ENCODE measurements at places on chromosomes 1 and 21.
A peak's percentile ranks its signal among the peaks of the same experiment; 100 is the strongest.

- DNase-seq = no peak
These were observed 96.0 kb upstream of the USP24 start for GRCh38 chr1:55311057-55311641.

DNA sequence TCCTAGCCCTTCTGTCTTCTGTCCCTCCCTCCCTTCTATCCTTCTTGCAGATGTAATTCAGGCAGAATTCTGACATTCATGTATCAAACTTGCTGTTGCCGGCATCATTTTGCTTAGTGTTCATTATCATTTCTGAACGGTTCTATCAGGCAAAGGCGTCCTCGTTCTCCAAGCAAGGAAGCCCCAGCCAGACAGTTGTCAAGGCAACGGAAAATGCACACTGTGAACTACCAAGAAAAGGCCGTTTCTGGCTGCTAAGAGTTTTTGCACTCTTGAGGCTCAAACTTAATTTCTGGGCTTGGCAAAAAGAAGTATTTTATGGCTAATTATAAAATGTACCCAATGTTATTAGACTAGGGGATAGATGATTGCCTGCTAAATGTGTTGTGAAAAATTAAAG is 164.7 kb upstream of the KCNJ15 start:
- no peak for DNase-seq

DNA sequence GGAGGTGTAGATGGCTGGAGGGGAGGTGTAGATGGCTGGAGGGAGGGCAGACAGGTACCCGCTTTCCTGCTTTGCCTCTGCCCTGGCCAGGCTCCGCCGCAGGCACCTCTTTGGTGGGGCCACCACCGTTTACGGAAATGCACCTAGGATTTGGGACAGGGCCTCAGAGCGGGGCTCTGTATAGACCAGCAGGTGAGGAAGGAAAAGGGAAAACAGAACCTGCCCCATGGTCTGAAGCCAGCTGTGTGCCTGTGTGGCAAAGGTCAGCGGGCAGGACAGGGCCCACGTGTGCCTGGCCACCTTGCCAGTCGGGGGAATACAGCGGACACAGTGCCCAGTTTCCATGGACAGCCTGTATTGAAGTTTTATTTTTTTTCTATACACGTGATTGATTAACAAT is 12.1 kb upstream of the PTTG1IP start:
- no peak for DNase-seq

DNA sequence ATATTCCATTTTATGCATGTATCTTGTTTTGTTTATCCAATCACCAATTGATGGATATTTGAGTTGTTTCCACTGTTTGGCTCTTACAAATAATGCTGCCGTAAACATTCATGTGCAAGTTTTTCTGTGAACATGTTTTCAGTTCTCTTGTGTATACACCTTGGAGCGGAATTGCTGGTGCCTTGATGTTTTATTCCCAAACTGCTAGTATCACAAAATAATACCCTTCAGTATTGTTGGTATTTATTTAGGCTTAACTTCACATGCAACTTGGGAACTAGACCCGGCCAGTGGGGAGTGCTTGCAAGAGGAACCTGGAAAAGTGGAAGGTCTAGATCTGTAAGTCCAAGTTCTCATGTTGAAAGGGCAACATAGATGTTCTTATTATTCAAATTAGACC is 115.9 kb downstream of the CRYAA start:
- no peak for DNase-seq

- no peak for DNase-seq
These were observed 4.0 kb upstream of the GBP5 start for GRCh38 chr1:89276690-89277089.

DNA sequence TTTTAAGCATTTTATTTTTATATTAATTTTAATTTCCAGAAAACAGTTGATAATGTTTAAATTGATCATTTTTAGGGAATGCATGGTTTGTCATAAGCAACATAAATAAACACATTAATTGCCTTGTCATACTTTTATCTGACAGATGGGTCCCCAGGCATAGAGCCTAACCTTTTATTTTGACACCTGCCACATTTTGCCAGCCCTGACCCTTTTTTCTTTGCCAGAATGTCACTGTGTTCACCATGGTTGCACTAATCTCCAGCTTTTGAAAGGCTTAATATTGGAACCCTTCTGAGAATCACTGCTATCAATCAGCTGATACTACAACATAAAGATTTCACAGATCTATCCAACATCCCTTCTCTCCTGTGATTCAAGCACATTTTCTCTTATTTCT is 56.0 kb upstream of the DPYD start:
- DNase-seq = no peak

- no peak for DNase-seq
These were observed 53.2 kb upstream of the RAB3GAP2 start for GRCh38 chr1:220325306-220325995.

DNA sequence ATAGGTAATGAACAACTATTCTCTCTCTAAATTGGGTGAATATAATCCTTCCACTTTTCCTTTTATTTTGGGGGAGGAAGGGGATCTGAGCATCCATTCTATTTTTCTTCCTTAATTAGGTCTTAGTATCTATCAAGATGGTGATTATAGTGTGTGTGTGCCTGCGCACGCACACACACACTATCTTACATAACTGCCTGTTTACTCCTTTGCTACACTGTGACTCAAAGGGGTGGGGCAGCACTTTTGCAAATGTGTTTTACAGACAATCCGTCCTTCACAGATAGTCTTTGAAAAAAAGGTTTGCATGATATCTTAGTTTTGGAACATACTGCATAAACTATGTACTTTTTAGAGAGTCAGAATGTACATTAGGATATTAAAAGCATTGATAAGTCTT is 191.5 kb downstream of the SDCCAG8 start:
- no peak for DNase-seq

GRCh38 chr21:14541841-14542490 is 4.1 kb downstream of the SAMSN1 start:
- DNase-seq = no peak

DNA sequence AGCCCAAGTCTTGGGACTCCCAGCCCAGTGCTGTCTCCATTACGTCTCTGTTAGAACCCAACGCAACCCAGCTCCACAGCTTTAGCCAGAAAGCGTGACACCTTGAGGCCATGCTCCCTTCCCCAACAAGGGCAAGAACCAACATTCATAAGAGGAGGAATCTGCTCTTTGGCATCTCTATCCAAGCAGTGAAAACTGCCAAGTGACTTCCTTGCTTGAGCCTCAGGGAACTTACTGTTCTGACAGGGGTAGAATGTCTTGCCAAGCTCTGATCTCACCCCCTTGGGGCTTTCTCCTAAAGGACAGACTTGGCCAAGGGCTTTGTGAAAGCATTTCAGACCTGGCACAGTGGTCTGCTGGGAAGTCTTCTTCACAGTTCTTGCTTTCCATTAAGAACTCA is 56.6 kb downstream of the SYT6 start:
- no peak for DNase-seq

GRCh38 chr1:225250432-225250831 is 177.4 kb downstream of the LBR start:
- no peak for DNase-seq

DNA sequence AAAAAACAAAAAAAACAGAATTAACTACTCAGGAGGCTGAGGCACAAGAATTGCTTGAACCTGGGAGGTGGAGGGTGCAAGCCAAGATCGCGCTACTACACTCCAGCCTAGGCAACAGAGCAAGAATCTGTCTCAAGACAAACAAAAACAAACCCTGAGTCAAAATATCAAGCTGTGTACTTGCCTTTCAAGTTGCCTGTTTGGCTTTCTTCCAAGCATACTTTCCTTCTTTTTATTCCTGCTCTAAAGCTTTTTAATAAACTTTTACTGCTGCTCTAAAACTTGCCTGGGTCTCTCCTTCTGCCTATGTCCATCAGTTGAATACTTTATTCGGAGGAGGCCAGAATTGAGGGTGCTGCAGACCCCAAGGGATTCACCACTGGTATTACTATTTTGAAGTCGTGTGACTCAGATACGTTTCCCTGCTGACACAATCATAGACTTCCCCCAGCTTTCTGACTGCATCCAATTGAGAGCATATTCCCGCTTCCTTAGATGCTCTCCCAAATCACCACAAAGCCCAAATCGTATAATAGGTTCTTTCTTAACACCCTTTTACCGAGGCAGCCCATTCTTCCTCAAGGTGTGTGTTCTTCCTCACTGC is 3.5 kb upstream of the ACBD6 start:
- no peak for DNase-seq

DNA sequence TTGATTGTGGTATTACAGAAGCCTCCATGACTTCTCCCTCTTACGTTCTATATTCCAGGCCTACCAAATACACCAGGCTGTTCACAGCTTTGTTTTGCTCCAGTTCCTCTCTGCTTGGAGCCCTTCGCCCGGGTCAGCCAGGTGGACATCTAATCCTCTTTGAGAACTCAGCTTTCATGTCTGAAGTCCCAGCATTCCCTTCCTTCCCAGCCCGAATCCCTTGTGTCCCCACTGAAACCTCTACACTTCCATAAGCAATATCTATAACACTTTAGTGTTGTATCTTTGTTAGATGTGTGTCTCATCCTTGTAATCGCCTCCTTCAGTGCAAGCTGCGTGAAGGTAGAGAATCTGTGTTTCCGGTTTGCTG is 1.9 kb downstream of the RNF11 start:
- DNase-seq = no peak

GRCh38 chr1:114032271-114033215 is 53.3 kb downstream of the OLFML3 start:
- DNase-seq = no peak

GRCh38 chr1:65512967-65513780 is 92.7 kb downstream of the LEPR start:
- DNase-seq = no peak

GRCh38 chr1:1954015-1954414 is 34.9 kb upstream of the TMEM52 start:
- no peak for DNase-seq

GRCh38 chr1:224542783-224543440 is 73.2 kb upstream of the CNIH3 start:
- no peak for DNase-seq

DNA sequence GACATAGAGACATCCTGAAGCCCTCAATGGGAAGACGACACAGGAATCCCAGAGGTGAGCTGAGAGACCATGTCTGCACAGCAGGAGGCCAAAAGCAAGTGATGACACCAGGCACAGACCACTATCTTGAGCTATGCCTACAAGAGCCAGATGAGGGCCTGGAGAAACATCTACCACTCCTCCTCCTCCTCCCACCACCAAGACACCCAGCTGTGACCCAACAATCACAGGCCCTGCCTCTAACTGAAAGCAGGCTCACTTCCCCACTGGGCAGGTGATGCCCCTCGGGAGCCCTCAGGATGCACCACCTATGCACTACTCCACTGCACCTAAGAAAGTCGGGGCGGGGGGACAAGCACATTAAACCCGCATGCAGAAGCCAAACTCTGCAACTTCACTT is 16.5 kb downstream of the TADA1 start:
- DNase-seq = no peak

DNA sequence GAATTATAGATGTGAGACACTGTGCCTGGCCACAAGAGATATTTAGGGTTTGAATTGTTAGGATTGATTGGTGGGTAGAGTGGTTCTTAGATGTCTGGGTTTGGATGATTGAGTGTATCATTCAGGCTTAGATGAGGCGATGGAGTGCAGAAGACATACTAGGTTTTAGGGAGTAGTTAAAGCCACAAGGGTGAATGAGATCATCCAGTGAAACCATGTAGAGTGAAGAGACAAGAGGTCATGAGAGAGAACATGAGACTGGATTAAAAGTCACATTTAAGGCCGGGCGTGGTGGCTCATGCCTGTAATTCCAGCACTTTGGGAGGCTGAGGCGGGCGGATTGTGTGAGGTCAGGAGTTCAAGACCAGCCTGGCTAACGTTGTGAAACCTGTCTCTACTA is 37.2 kb downstream of the ZFYVE9 start:
- DNase-seq = no peak

DNA sequence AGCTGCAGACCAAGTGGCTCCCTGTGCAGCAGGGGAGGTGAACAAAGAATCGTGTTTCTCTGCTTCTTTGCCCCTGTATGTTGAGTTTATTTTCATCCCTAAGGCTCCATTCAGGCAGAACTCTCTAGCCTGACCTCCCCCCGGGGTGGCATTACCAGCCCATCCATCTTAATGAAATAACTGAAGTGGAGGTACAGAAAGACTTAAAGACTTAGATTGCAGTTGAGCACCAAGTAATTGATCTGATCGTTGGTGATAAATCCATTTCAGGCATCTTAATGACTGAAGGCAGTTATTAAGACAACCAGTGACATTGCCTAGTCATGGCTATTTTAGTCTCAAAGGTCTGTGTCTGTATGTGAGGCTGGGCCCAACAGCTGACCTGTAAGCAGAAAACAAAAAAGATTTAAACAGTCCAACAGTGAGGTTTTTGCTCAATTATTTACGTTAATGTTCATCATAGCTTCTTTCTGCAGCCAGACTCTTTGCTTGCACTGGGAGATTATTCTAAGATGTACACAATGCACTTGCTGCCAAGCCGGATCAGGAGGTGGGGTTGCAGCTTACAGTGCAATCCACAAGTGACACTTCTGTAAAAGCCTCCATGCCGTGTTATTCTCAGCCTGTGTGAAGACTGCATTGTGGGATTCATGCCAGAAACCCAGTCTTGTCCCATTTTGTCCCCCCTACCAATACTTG is 363.0 kb upstream of the DUSP10 start:
- DNase-seq = no peak

DNA sequence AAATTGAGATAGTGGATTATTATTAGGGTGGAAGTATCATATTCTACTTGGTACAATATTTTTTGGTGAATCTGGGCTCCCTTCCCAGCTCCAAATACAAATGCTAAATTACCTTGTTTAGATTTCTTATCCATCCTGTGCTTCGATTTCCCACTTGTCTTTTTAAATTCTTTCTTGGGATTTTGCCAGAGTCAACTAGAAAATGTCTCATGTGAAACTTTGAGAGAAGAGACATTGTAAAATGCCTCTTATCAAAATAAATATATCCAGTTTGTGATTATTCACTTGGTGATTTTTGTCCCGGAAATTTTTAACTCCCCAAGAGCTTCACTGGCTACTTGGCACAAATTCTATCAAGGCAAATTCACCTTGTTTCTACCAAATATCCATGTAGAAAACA is 202.0 kb downstream of the FMN2 start:
- DNase-seq = no peak

- peak; percentile 83 for DNase-seq
These were observed at the start of gene OLFML3 for GRCh38 chr1:113978863-113979702. Gene OLFML3, plus strand, starts transcription at chr1:113979474. Its CDS starts 43 bp downstream, at chr1:113979517.

GRCh38 chr21:16517383-16517782 is 787.6 kb downstream of the USP25 start:
- no peak for DNase-seq

DNA sequence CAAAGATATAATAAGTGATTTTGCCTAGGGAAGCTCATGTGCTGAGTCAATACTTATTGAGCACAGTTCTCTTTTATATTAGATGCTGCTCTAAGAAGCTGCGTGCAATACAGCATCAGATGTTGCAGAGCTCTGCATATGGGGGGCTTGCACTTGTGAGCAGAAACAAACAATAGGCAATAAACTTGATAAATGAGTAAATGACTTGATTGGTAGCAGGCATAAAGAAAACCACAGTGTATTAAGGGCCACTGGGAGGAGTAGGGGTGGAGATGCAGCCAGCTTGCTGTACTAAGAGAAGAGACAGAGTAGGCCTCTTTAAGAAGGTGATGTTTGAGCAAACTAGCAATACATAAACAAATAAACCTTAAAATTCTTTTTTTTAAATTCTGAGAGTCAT is 598.5 kb upstream of the ADAMTS5 start:
- no peak for DNase-seq

GRCh38 chr1:4269952-4270570 is 370.0 kb upstream of the C1orf174 start:
- no peak for DNase-seq

- no peak for DNase-seq
These were observed 7.5 kb downstream of the AVPR1B start for GRCh38 chr1:206109718-206110117.

All from COR-L47 (cell line).